Breast epithelium (tissue), 4 donors: ENCODE measurements at places on chromosomes 5 and 9. TPM values are rescaled to one million over a fixed set of nuclear protein-coding genes. Genes with fewer than 3 reads are reported as not detected.
A peak's percentile ranks its signal among the peaks of the same experiment; 100 is the strongest.

DNA sequence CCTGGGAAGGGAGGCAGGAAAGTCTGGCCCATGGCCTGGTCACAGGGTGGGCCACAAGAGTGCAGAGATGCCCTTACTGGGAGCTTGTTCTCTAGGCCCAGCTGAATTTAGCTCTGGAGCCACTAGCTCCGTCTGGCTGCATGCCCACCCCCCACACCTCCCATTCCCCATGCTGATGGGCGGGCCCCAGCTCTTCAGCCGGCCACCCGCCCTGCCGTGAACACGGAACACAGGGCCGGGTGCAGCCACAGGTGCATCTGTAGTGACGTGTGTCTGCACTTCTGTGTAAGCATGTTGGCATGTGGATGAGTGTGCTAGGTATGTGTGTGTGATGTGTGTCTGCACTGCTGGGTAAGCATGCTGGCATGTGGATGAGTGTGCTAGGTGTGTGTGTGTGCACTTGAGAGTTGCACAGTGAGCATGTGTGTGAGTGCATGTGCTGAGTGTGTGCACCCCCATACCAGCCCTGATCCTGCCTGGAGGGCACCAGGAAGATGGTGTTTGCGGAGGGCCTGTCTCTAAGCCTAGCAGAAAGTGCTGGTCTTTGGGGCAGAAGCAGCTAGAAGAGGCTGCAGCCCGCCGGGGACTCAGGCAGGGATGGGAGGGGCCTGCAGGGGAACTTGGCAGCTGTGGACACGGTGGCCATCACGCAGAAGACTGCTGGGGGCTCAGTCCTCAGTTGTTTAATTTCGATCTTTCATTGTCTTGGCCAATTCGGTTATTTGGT, 136.4 kb downstream of the CACNA1B start:
- DNase-seq, result no peak

DNA sequence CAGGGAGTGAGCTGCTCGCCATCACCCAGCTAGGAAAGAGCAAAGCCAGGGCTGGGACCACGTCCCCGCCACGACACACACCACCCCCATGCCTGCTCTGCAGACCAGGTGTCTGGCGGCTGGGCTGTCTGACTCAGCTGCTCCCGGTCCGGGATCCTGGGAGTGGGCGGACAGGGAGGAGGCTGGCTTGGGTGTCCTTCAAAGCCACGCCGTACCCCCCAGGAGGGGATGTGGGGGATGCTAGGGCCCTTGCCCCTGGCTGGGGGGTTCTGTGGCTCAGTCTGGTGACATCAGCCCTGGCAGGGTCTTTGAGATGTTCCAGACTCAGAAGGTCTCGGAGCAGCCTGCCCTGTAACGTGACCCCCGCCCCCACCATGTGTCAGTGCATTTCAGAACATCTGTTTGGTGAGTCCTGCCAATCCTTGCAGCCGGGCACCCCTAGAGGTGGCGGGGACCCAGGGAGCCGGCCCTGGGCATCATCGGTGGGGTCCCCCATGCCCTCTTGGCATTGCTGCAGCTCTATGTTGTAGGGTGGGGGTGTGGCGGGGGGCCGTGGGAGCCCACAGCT, 62.3 kb downstream of the HMCN2 start:
- DNase-seq, result peak; percentile 18

- no peak for DNase-seq
Observed at GRCh38 chr9:109912082-109912582, 132.1 kb downstream of the PALM2AKAP2 start.

- no peak for DNase-seq
Observed at GRCh38 chr5:127586811-127587210, 62.1 kb upstream of the CTXN3 start.

DNA sequence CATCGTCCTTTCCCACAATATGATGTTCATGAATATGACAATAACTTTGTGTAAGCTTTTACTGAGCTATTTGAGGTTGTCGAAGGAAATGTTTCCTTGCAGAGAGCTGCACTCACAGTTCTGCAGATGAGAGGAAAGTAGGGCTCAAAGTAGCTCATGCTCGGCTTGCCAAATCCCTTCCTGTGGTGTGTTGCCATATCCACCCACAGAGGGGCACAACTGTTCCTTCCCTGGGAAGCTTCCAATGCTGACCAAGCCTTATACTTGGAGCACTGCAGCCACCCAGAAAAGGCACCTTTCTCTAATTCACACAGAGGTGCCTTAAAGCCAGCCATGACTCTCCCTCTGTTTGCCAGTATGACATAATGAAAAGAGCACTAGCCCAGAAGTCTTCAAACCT, 390.3 kb downstream of the CAAP1 start:
- DNase-seq, result no peak

DNA sequence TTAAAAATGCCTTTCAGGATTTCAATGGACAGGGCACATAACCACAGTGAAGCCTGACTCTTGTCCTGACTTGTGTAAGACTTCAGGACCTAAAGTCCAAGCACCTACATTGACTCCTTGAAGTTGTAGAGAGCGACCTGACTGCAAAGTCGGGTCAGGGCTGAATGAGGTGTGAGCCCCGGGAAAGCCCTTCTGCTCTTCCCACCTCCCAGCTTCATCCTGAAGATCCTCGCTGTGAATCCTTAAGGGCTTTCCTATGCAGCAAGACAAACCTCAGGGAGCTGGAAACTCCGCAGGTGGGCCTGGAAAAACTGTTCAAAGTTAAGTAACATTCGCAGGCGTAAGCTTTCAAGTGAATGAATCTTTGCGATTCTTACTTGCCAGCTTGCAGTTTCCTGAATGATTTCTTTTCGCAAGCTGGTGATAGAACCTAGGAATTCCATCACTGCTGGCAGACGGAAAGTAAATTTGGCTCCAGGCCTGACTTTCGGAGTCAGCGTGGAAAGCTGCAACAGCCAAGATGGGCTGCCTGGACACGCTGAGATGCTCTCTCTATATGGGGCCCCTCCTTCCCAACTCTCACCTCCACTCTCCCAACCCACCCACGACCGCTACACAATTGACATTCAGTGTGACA, 10.9 kb downstream of the SEMA5A start:
- no peak for DNase-seq

- DNase-seq, result no peak
Observed at GRCh38 chr5:89280103-89281037, 397.4 kb upstream of the MEF2C start.

DNA sequence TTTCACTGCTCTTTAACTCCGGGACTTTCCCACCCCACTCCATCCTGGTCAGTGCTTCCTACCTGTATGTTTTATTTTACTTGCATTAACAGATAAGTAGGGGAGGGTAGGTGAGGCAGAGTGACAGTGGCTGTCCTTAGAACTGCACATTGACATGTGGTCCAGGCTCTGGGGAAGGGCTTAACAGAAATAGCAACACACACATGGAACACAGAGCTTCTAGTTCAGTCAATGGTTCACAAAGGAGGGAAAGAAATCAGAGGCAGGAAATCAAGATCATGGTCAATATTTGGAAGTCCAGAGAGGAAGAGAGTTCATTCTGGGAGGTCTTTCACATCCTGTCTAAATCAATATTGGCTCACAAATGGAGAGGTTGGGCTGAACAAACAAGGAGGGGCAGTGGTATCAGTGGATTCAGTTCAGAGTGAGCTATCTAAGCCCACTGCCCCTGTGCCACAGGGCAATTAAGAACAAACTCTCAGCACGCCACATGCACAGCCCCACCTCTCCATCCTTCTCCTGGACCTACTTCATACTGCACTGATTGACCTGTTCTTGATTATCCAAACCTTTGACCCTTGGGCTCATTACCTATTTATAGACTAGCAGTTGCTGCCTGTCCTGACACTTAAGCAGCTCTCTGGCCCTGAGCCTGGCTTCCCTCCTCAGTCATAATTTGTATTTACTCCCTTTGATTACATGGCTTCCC, 6.2 kb upstream of the VPS13A start:
- DNase-seq, result no peak

GRCh38 chr5:10746711-10747110, 14.3 kb downstream of the DAP start:
- DNase-seq, result no peak

DNA sequence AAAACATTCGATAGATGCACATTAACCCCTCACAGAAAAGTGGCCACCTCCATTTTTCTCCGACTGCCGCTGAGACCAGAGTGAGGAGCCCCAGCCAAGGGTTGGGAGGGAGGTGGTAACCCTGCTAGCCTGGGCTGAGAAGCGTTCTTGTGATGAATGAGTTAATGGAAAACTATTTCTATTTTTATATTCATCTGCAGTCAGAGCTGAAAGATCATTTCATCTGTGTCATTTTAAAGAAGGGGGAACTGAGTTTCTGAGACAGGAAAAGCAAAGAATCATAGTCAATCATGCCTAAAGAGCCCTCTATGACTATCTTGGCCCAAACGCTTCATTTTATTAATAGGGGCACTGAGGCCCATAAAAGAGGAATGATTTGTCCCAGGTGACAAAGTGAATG, 229.5 kb downstream of the PAPPA start:
- no peak for DNase-seq

DNA sequence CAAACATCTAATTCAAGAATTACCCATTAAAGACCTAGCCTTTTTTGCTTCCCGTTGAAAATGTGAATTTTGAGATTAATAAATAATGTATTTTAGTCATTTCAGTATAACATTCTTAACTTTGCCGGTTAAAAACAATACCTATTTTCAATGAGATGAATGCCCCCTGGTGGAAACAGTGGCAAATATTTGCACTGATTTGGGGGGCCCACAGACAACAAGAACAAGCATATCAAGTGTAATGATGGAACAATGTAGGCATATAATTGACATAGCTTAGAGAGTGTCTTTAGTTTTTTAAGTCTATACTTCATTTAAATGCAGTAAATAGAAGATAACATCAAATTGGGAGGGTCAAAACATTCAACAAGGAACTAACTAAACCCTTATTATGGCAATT, 111.9 kb downstream of the NTRK2 start:
- no peak for DNase-seq

DNA sequence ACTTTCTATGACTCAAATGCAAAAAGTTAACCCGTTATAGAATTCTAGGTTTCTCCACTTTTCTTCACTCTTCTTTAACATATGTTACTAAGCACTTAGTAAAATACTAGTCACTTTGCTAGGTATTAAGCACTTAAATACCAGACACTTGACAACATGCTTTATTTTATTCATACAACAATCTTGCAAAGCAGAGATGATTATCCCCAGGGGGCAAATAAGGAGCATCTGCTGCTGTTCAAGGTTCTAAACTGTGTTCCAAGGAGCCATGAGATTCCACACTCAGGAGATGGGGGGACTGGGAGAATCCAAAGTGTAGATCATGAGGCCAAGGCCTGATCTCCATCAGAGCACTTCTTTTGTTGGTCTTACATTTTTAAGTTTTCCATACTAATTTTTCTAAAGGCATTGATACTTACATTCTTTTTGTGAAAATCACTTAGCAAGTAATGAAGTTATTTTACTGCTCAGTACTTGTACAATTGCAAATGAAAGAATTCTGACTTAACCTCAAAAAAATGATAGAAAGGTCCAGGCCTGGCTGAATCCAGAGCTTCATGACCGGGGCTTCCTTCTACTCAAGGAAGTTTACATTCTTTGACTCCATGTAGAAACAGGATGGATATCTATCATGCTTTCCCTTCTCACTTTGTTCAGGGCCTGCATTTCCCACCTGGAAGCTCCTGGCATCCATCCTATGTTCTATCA, 504.4 kb upstream of the WWC1 start:
- no peak for DNase-seq

DNA sequence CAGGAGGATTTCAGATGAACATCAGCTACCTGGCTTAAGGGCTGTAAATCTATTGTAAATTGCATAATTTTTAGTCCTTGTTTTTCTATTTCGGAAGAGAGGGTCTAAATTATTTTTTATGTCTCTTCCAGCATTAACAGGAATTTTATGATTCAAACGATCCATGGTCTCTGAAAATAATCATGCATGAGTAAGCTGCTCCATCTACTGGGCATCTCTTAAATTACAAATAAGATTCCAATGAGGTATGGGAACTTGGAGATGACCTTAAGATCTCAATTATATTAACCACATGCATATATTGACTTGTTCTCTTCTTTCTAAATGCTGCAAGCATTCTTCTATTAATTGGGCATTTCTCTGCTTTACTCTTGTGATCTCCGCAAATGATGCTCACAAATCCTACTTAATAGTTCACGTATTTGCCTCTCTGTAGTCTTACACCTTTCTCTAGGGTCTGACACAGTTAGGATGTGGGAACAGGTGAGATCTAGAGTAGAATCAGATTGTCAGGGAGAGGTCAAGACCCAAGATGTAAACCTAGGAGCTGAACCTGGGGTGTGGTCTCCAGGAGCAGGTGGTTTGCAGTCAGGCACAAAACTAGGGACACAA, 86.9 kb downstream of the NUDT12 start:
- no peak for DNase-seq

- no peak for DNase-seq
Observed at GRCh38 chr9:134420974-134421432, 94.7 kb downstream of the RXRA start.

DNA sequence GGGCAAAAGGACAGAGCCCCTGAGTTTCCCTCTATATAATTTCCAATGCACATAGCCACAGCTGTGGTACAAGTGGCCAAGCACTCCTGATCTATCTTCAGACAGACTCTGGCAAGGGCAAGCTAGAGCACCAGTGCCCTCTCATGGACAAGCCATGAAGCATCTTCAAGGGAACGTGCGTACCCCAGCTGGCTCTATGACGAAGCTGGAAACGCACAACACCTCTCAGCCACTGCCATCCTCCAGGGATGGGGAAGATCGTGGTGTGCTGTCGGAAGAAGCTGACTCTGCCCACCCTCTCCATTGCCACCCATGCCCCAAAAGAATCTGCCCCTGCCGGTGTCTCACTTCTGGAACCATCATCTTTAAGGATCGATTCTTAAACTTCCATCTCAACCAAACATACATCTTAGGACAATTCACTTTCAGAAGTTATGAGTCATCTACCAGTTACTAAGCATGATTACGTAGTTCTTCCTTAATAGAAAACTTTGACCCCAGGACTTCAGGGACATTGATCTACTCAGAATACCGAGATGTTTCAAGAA, 482.9 kb downstream of the AGTPBP1 start:
- peak; percentile 48 for DNase-seq

GRCh38 chr5:1231354-1231905, 6.2 kb downstream of the SLC6A18 start:
- DNase-seq, result no peak

DNA sequence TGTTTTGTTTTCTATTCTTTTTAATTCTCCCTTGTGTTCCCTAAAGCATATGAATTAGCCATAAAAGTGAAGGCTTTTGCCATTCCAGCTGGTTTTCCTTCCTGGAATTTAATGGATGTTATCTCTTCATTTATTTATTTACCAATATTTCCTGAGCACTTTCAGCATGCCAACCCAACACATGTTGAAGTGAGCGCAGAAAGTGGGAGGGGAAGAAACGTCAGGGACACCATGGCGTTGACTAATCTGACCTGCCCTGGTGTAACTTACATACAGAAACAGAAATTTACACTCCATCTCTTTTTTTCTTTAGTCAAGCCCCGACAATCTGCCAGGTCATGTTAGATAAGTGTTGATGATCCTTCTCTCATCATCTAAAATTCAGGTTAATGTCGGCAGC, 247.5 kb downstream of the PCSK5 start:
- DNase-seq, result no peak

GRCh38 chr9:2340046-2340760, 281.4 kb upstream of the VLDLR start:
- no peak for DNase-seq

SHC3 gene
- total RNA-seq, result 6.7 TPM

HTR4 gene
- not detected for total RNA-seq

PHYHD1 gene
- total RNA-seq, result 67.0 TPM

RMRP gene
- total RNA-seq, result 1,664 TPM

RNF14 gene
- total RNA-seq, result 60.6 TPM

TCF7 gene
- total RNA-seq, result 6.6 TPM

FOXD1 gene
- total RNA-seq, result not detected
